Ecto neural progenitor cell (in vitro differentiated cells): ENCODE measurements at places on chromosomes 12 and 14.

- DNase-seq, result no peak
Observed at GRCh38 chr14:96662116-96662970, 134.8 kb upstream of the VRK1 start.

GRCh38 chr12:70367258-70368141 lies 1.4 kb downstream of the KCNMB4 start:
- no peak for DNase-seq

DNA sequence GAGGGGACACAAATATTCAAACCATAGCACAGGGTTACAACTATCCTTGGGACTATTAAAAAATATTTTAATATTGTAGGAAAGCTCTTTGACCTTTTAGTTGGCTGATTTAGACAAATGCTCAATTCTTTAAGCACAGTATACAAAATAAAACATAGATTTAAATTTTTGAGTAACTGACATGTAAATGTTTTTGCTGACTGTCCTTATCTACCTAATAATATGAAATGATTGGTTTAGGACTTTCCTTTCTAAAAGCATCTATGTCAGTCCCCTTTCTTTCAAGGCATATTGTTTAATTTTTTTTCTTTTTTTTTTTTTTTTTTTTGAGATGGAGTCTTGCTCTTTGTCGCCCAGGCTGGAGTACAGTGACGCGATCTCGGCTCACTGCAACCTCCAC lies 16.5 kb upstream of the OR6J1 start:
- DNase-seq, result no peak

DNA sequence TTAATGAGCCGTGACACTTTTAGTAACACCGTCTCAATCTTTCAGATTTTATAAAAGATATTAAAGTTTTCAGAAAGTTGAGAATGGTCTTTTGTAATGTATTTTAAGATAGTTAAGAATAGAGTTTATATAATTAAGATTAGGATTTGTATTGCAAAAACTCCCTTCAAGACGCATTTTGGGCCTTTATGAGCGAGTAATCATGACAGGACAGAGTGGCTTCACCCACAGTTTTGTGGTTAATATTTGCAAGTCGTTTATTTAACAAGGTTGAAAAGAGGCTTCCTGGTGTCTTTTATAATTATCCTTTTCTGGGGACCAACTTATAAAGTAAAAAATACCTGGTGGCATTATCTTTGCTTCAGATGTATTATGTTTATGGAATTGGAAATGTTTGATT lies 44.0 kb downstream of the TRAF3 start:
- no peak for DNase-seq

- peak; percentile 41 for DNase-seq
Observed at GRCh38 chr14:101082036-101082435, 178.5 kb upstream of the RTL1 start.

- DNase-seq, result peak; percentile 80
Observed at GRCh38 chr14:64760146-64760755, 56.0 kb downstream of the PLEKHG3 start.

GRCh38 chr14:34872822-34873588 lies 2.2 kb downstream of the BAZ1A start:
- no peak for DNase-seq

- DNase-seq, result no peak
Observed at GRCh38 chr12:132432721-132433577, 57.0 kb upstream of the FBRSL1 start.

GRCh38 chr14:31939934-31940333 lies 137.2 kb upstream of the ARHGAP5 start:
- no peak for DNase-seq

DNA sequence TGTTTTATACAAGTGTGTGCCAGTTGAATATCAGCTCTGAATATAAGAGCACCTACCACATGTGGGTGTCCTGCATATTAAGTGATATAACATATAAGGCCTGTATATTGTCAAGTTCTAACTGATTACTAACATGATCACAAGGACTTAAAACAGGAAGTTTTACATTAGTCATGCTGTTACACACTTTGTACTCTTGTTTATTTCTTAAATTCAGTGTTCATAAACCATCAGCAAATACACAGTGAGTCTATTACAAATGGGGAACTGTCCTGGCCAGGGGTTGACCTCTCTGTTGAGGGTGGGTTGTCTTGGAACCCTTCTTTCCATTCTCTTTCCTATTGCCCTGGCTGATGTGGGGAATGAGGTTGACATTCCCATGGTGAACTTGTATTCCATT lies 19.1 kb downstream of the HELB start:
- no peak for DNase-seq

GRCh38 chr12:52873832-52874572 lies 25.2 kb upstream of the KRT78 start:
- peak; percentile 85 for DNase-seq

- no peak for DNase-seq
Observed at GRCh38 chr12:20443792-20444191, 75.5 kb downstream of the PDE3A start.

DNA sequence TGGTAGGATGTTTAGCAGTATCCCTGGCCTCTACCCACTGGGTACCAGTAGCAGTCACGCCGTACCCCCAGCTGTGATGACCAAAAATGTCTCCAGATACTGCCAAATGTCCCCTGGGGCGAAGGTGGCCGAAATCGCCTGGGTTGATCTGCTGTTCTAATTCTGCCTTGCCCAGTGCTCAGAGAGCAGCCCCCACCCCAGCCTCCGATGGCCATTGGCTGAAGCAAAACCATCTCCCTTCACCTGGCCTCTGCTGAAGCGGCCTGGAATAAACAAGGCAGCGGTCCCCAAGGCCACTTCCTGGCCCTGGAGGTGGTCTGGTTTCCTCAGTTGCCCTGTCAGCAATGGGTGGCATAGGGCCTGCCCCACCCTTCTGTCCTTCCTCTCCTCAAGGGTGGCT lies 298.4 kb downstream of the CACNA1C start:
- DNase-seq, result peak; percentile 41

- DNase-seq, result no peak
Observed at GRCh38 chr12:42299392-42300308, 26.2 kb downstream of the ZCRB1 start.

- no peak for DNase-seq
Observed at GRCh38 chr14:68865542-68865941, 72.7 kb upstream of the ZFP36L1 start.

GRCh38 chr14:103151270-103151945 lies 28.1 kb downstream of the TNFAIP2 start:
- no peak for DNase-seq

DNA sequence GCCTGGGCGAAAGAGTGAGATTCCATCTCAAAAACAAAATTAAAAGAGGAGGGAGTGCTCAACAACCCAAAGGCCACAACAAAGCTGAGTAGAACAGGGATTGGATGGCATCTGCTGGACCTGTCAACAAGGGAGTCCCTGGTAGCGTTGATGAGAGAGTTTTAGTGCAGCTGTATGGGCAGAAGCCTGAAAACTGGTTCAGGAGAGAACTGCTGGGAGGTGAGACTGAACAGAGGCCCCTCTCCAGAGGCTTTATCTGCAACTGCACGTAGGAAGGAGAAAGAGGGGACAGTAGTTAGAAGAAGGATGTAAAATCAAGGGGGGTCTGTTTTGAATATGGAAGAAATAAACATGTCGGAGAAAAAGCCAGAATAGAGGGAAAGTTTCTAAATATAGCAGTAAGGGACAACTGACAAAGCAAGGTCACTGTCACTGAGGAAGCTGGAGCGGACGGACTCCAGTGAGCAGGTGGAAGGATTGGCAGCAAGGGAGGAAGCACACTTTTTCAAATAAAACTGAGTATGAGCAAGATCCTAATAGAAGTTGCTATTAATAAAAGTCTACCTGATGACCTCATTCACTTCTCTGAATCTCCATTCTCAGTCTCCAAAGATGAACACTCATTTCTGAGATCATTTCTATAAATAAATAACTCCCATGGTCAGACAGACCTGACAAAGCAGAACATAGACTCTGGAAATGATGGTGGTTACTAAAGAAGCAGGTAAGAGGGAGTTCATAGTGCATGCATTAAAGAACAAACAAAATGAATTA lies 11.8 kb upstream of the ATF1 start:
- DNase-seq, result no peak

GRCh38 chr12:46468160-46468559 lies 95.6 kb upstream of the SLC38A2 start:
- no peak for DNase-seq

DNA sequence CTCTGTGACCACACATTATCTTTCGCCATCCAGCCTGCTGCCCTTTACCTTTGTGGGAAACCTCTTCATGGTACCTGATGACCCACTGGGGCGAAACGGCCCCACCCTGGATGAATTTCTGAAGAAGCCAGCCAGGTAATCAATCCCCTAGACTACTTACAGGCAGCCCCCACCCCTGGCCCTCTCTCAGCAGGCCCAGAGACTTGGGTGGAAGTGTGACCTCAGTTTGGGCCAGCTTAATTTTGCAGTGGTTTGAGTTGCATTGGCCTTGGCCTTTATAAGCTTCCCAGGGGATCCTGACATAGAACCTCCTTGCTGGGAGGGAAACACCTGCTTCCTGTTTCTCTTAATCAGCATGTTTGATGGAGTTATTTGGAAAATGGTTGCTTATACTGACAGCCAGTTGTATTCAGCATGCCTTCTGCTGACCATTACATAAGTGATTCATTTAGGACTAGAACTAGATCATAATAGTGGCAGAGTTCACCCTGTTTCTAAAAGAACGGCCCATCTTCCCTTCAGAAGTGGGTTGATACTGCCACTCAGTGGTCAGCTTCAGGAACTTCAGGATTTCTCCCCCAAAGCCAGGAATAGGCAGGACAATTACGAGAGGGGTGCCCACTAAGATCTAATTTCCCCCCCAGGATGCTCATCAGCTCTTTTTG lies 6.1 kb downstream of the SDR39U1 start:
- DNase-seq, result peak; percentile 31

GRCh38 chr14:103685276-103686211 lies 29.7 kb downstream of the XRCC3 start:
- DNase-seq, result no peak

- no peak for DNase-seq
Observed at GRCh38 chr14:54048736-54049135, 92.1 kb upstream of the BMP4 start.

DNA sequence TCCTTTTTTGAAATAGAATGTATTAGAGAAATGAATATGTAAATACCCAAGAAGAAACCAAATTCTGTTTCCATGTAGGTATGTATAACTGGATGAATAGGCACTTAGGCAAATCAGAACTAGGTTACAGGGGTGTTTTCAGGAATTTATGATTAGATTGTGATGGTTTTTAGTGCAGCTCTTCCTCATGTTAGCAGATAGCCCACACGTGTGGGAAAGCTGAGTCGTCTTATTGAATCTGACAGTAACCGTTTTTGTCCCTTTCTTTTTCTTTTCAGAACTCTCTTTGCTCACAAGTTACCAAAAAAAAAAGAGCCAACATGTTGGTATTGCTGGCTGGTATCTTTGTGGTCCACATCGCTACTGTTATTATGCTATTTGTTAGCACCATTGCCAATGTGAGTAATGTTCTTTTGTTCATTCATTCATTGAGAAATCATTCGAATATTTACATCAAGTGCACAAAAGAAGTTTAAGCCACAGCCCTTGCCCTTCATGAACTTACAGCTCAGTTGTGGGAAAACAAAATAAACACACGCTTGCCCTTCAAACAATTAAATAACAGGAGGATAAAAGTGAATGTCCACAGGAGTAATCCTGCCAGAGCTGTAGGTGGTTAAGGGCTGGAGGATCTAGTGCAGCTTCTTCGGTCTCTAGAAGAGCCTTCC lies 14.8 kb downstream of the EMP1 start:
- DNase-seq, result no peak

DNA sequence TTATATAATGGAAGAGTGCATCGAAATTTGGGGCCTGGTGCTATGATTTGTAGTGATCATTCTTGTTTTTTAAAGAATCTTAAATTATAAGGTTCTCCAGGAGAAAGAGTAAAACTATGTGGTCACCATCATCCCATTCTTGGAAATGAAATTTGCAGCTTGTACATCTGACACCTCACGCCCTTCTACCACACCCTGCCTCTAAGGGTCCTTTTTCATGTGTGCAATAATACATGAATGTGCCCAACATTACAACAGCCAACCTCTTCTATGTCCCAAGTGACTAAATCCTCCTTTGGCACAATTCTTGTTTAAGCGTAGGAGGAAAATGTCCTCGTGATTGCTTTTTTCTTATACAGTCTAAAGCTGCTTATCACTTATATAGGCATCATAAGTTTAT lies 636.5 kb upstream of the NOVA1 start:
- no peak for DNase-seq

- DNase-seq, result peak; percentile 92
Observed at GRCh38 chr14:101561145-101561896, at the start of gene DIO3. DIO3 (plus strand) TSS chr14:101561495.

DNA sequence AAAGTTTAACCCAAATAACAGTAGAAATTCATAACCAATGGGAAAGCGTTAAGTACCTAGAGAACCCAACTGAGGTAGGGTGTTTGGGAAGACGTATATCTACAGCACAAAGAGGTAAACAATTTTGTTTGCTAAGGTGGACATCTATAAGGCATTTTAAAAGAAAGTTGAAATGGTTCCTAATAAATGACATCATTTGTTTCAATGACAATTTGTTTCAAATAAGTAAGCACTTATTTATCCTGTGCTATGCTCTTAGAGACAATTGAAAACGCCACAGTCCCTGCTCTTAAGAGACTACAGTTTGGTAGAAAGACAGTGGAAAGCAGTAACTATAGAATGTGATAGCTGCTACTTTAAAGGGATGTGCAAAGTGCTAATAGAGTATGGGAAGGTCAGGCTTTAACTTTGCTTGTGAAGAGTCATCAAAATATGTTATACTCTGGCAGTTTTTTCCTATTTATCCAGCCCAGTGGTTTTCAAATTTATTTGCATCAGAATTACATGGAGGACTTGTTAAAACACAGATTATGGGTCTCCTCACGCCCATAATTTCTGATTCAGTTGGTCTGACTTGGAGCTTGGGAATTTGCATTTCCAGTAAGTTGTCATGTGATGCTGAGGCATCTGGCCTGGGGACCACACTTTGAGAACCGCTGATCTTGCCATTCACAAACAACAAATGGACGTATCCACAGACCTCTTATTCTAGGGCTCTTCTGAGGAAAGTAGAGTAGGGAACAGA lies 19.6 kb upstream of the SMCO2 start:
- DNase-seq, result no peak

- DNase-seq, result no peak
Observed at GRCh38 chr12:65720136-65721130, 103.8 kb upstream of the HMGA2 start.

GRCh38 chr12:125954362-125954761 lies 889.1 kb downstream of the AACS start:
- DNase-seq, result no peak

GRCh38 chr14:88430976-88431375 lies 45.5 kb downstream of the SPATA7 start:
- DNase-seq, result no peak

DNA sequence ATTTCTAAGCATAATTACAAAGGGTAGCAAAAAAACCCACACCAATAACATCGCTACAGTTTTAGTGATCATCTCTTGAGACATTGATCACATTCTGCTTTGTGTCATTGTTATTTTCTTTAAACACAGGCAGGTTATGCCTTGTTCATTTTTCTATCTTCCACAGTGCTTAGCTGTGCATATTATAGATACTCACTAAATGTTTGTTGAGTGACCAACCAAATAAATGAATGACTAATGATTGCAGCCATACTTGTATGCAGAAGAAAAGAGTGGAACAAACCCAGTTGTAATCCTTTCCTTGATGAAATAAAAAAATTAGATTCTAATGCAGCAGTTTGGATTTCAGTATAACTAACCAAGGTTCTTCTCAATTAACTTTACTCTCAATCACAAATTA lies 81.0 kb upstream of the RASSF8 start:
- DNase-seq, result no peak

GRCh38 chr14:97930166-97930565 lies 1133.0 kb downstream of the VRK1 start:
- DNase-seq, result no peak

- no peak for DNase-seq
Observed at GRCh38 chr12:104460973-104461698, 4.4 kb downstream of the CHST11 start.
